Activated naive CD4-positive, alpha-beta T cell treated with anti-CD3 and anti-CD28 coated beads, Interleukin-2, amount 10 ng/mL, durations not matched to agents 7 days and 5 days (primary cell): ENCODE measurements at places on chromosomes 2 and 18.

GRCh38 chr2:7867867-7868266, 814.0 kb upstream of the ID2 start:
- no peak overlapping the region for H3K4me3 ChIP-seq
- no peaks in the 10 kb centered on the region for H3K36me3 ChIP-seq
- H3K27me3 ChIP-seq: no peaks in the 10 kb centered on the region
- no peaks in the 10 kb centered on the region for H3K4me1 ChIP-seq

GRCh38 chr2:159521272-159521671, 95.1 kb downstream of the BAZ2B start:
- no peaks in the 10 kb centered on the region for H3K36me3 ChIP-seq
- H3K27ac ChIP-seq: no peak overlapping the region
- no peak overlapping the region for H3K4me3 ChIP-seq
- no peaks in the 10 kb centered on the region for H3K27me3 ChIP-seq
- DNase-seq: no peak

DNA sequence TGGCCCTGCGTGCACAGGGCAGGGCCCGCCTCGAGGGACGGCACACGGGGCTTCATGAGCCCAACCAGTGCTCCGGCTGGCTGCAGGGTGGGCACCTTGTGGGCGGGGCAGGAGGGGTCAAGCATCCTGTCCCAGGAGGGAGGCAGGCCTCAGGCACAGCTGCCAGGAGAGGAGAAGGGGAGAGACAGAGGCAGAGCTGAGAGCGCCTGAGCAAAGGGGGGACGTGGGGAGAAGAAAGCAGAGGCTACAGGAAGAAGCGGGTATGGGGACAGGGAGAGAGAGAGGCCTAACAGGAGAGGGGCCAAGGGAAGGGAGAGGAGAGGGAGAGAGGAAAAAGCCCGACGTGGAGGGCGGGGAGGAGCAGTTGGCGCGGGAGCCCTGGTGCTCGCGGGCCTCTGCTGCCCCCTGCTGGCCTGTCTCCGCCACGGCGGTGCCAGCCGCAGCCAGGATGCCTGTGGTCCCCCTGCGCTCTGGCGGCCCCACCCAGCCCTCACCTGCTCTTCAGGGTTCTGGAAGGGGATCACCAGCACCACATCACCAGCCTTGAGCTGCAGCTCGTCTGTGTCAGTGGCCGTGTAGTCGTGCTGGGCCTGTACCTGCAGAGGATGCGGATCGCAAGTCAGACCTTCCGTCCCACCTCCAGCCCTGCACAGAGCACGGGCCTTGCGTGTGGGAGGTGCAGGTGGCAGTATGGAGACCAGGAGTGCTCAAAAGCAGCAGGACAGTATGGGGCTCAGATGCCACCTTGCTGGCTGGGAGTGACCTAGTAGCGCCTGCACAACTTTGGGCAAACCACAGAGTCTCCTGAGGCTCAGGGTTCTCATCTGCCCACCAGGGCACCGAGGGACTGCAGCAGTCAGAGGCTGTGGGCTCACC, 56.8 kb downstream of the BIN1 start:
- no peak overlapping the region for H3K4me3 ChIP-seq
- no peaks in the 10 kb centered on the region for H3K27me3 ChIP-seq
- H3K27ac ChIP-seq: no peak overlapping the region
- peak; percentile 70 for DNase-seq
- peaks cover 15% of the 10 kb centered on the region for H3K36me3 ChIP-seq
- H3K4me1 ChIP-seq: peaks cover 2% of the 10 kb centered on the region

- no peak for DNase-seq
- peaks cover 30% of the 10 kb centered on the region for H3K36me3 ChIP-seq
- H3K4me1 ChIP-seq: peaks cover 30% of the 10 kb centered on the region
- H3K27me3 ChIP-seq: no peaks in the 10 kb centered on the region
These were observed 105.0 kb downstream of the UGGT1 start for GRCh38 chr2:128196026-128196425.

- peaks cover 4% of the 10 kb centered on the region for H3K27me3 ChIP-seq
- no peak for DNase-seq
- H3K4me1 ChIP-seq: no peaks in the 10 kb centered on the region
- no peak overlapping the region for H3K27ac ChIP-seq
- H3K36me3 ChIP-seq: no peaks in the 10 kb centered on the region
These were observed 39.6 kb upstream of the SCN1A start for GRCh38 chr2:166167449-166167848.

- no peak for DNase-seq
- H3K4me1 ChIP-seq: no peaks in the 10 kb centered on the region
- peaks cover 29% of the 10 kb centered on the region for H3K36me3 ChIP-seq
- H3K27ac ChIP-seq: no peak overlapping the region
- no peaks in the 10 kb centered on the region for H3K27me3 ChIP-seq
These were observed 14.9 kb downstream of the MRPS9 start for GRCh38 chr2:105052773-105053172.

DNA sequence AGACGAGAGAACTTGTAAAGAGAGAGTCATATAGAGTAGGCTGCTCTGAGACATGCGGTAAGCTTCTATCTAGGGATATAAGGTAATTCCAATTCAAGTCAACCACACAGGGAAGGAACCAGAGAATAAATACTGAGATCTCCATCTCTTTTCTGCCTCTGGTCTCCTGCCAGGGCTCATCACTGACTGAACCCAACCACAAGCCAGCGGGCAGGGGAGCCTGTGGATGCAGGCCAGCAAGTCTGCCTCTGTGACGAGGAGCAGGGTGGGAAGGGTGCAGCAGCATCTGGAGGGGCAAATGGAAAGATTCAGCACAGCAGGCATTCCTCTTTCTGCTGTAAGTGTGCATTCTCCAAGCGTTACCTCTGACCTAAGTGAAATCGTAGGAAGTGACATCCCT, 82.2 kb downstream of the ICOS start:
- H3K27ac ChIP-seq: no peak overlapping the region
- H3K4me3 ChIP-seq: no peak overlapping the region
- H3K36me3 ChIP-seq: peaks cover 1% of the 10 kb centered on the region
- no peak for DNase-seq
- H3K27me3 ChIP-seq: no peaks in the 10 kb centered on the region

DNA sequence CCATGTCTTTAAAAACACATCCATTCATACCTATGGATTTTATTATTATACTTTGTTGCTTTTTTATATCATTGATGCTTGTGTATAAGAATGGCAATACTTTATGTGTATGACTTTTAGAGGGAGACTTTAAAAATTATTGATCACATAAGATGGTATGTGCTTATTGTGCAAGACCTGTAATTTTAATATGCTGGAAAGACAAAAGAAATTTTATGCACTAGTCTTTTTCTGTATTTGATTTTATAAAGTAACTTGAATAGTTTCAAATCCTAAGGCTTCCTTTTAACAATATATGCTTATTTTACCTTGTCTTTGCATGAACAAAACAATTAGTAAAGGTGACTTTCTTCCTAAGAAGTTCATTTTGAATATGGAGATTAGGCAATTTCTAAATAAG, 226.4 kb downstream of the PARD3B start:
- DNase-seq: no peak
- no peak overlapping the region for H3K4me3 ChIP-seq
- no peaks in the 10 kb centered on the region for H3K4me1 ChIP-seq
- peaks cover 3% of the 10 kb centered on the region for H3K27me3 ChIP-seq
- no peaks in the 10 kb centered on the region for H3K36me3 ChIP-seq

GRCh38 chr18:76895498-76895897, 73.1 kb downstream of the ZNF236 start:
- no peak overlapping the region for H3K27ac ChIP-seq
- no peak for DNase-seq
- H3K27me3 ChIP-seq: no peaks in the 10 kb centered on the region
- H3K4me1 ChIP-seq: no peaks in the 10 kb centered on the region
- peaks cover 53% of the 10 kb centered on the region for H3K36me3 ChIP-seq
- H3K4me3 ChIP-seq: no peak overlapping the region

DNA sequence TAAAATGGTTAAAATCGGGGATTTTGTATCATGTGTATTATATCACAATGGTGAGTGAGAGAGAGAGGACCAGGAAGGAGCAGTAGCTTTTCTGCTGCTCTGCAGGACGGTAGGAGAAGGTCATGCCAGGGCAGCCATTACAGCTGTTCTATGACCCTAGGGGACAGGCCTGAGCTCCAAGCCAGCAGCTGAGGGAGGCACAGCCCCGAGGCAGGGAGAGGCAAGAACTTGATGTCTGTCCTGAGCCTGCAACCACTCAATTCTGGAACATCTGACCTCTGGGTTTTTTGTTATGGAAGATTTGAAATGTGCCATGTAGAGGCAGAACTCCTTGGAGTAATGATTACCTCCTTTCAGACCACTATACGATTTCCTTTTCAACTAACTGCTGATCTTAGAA, 135.8 kb upstream of the SH3BP4 start:
- no peak overlapping the region for H3K4me3 ChIP-seq
- H3K27me3 ChIP-seq: peaks cover 3% of the 10 kb centered on the region
- DNase-seq: no peak
- H3K4me1 ChIP-seq: no peaks in the 10 kb centered on the region

DNA sequence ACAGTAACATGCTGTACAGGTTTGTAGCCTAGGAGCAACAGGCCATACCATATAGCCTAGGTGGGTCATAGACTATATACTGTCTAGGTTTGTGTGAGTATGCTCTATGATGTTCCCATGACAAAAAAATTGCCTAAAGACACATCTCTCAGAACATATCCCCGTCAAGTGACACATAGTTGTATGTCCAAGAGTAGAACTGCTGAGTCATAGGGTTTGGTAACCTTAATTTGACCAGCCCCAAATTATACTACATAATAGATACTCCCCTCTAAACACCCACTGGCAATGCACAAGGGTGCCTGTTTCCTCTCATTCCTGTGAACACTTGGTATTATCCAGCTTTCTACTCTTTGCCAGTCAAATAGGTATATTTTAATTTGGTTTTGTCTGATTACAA, 161.6 kb downstream of the LCLAT1 start:
- no peak for DNase-seq
- H3K4me3 ChIP-seq: no peak overlapping the region
- H3K36me3 ChIP-seq: peaks cover 6% of the 10 kb centered on the region
- H3K27me3 ChIP-seq: no peaks in the 10 kb centered on the region
- H3K27ac ChIP-seq: no peak overlapping the region
- H3K4me1 ChIP-seq: no peaks in the 10 kb centered on the region

DNA sequence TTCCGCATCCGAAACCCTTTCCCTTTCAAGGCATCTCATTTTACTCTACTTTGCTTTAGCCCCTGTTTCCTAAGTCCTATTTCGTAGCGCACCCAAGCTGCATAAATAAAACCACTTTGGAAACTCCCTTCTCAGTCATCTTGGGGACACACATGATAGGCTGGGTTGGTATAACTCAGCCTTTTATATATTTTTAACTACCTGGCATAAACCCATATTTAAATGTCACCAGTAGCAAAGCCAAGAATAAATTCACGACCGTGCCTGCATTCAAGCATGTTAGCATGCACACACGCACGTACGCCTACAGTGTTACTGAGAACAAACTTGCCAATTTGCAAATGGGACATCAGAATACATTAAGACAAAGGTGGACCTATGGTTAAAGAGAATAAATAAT, 564.7 kb upstream of the PIK3C3 start:
- H3K27me3 ChIP-seq: no peaks in the 10 kb centered on the region
- DNase-seq: no peak
- H3K36me3 ChIP-seq: no peaks in the 10 kb centered on the region
- H3K4me3 ChIP-seq: no peak overlapping the region

GRCh38 chr2:212960336-212960735, 191.1 kb downstream of the IKZF2 start:
- H3K4me3 ChIP-seq: no peak overlapping the region
- no peaks in the 10 kb centered on the region for H3K27me3 ChIP-seq
- H3K27ac ChIP-seq: no peak overlapping the region
- no peaks in the 10 kb centered on the region for H3K36me3 ChIP-seq
- peaks cover 15% of the 10 kb centered on the region for H3K4me1 ChIP-seq

DNA sequence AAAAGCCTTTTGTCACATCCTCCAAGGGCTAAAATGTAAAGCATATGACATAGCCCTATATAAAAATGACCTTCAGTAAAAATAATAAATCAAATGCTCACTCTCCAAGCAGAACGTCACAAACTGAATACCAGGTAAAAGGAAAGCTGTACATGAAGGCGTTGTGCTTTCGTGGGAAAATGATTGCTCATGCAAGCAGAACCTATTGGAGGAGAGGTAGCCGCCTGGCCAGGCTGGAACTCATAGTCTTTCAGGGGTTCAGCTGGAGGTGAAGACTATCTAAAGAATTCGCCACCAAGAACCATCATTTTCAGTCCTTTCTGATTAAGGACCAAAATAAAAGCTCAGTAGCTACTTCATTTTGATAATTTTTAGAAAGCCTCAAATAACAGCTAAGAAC, 44.7 kb downstream of the ANKRD44 start:
- peaks cover 31% of the 10 kb centered on the region for H3K36me3 ChIP-seq
- H3K27ac ChIP-seq: peak overlapping the region; percentile 80
- H3K27me3 ChIP-seq: no peaks in the 10 kb centered on the region
- peaks cover 97% of the 10 kb centered on the region for H3K4me1 ChIP-seq
- peak overlapping the region; percentile 30 for H3K4me3 ChIP-seq

DNA sequence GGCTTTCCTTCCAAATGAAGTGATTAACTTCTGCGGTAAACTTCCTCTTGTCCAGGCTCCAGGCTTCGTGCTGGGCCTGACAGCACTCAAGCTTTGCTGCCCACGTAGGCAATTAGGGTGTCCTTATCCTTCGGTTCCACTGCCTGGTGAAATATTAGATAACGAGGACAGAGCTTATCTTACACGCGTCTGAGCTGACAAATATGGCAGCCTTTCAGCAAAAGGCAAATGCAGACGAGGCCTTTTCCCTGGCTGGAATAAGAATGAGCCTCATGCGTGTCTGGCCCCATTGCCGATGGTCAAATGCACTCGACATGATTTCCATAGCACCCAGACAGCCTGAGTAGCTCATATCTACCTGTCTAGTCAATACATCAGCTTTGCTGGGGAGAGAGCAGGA, 141.5 kb downstream of the FAM210A start:
- H3K4me1 ChIP-seq: peaks cover 66% of the 10 kb centered on the region
- H3K27me3 ChIP-seq: no peaks in the 10 kb centered on the region
- DNase-seq: no peak
- H3K27ac ChIP-seq: no peak overlapping the region
- H3K36me3 ChIP-seq: peaks cover 28% of the 10 kb centered on the region
- H3K4me3 ChIP-seq: no peak overlapping the region

GRCh38 chr2:215750763-215751162, 262.6 kb downstream of the MREG start:
- peaks cover 16% of the 10 kb centered on the region for H3K4me1 ChIP-seq
- no peak overlapping the region for H3K4me3 ChIP-seq
- H3K27me3 ChIP-seq: peaks cover 17% of the 10 kb centered on the region
- no peak overlapping the region for H3K27ac ChIP-seq
- DNase-seq: peak; percentile 52

GRCh38 chr2:230216489-230216888, 3.3 kb downstream of the SP110 start:
- peaks cover 65% of the 10 kb centered on the region for H3K4me1 ChIP-seq
- H3K27ac ChIP-seq: no peak overlapping the region
- H3K36me3 ChIP-seq: peaks cover 75% of the 10 kb centered on the region
